T-cell (primary cell): ENCODE measurements at places on chromosomes 6 and 20. TPM values are rescaled to one million over a fixed set of nuclear protein-coding genes. Genes with fewer than 3 reads are reported as not detected.

GRCh38 chr6:133768656-133769295 lies 120.1 kb upstream of the TCF21 start:
- H3K36me3 ChIP-seq, result no peaks in the 10 kb centered on the region
- H3K27ac ChIP-seq, result no peak overlapping the region
- DNase-seq, result no peak
- no peak overlapping the region for H3K4me3 ChIP-seq

Gene HSPA12B
- total RNA-seq, result not detected

Gene GCM1
- not detected for total RNA-seq

GRCh38 chr20:858011-858410 lies 24.5 kb downstream of the FAM110A start:
- DNase-seq, result no peak
- no peaks in the 10 kb centered on the region for H3K27me3 ChIP-seq
- no peak overlapping the region for H3K27ac ChIP-seq
- H3K4me1 ChIP-seq, result peaks cover 46% of the 10 kb centered on the region
- H3K36me3 ChIP-seq, result no peaks in the 10 kb centered on the region

DNA sequence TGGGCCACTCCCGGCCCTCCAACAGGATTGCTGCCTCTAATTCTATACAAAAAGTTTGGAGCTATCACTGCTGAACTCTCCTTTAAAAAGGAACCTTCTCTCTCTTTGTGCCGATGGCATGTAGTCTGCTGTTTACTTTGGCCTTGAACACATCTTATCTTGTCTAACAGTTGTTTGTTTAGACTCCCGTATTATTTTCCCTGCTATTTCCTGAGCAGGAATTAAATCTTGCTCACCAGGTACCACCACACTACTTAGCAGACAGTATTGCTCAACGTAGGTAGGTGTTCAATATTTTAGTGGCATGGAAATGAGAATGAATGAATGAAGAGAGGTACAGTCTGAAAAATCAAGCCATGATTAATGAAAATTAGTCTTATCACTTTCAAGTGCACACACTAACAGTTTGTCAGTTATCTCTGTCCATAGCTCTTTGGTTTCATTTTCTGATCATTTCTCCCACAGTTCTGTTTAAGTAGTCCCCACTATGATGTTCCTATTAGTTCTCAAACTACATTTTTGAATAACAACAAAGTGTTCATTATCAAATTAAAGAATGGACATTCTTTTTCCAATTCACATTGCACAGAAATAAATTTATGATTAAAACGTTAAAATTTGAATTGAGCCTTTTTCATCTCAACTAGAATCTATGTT lies 6.8 kb upstream of the HEY2 start:
- H3K36me3 ChIP-seq, result no peaks in the 10 kb centered on the region
- H3K4me1 ChIP-seq, result peaks cover 11% of the 10 kb centered on the region
- no peak overlapping the region for H3K27ac ChIP-seq
- H3K4me3 ChIP-seq, result no peak overlapping the region

DNA sequence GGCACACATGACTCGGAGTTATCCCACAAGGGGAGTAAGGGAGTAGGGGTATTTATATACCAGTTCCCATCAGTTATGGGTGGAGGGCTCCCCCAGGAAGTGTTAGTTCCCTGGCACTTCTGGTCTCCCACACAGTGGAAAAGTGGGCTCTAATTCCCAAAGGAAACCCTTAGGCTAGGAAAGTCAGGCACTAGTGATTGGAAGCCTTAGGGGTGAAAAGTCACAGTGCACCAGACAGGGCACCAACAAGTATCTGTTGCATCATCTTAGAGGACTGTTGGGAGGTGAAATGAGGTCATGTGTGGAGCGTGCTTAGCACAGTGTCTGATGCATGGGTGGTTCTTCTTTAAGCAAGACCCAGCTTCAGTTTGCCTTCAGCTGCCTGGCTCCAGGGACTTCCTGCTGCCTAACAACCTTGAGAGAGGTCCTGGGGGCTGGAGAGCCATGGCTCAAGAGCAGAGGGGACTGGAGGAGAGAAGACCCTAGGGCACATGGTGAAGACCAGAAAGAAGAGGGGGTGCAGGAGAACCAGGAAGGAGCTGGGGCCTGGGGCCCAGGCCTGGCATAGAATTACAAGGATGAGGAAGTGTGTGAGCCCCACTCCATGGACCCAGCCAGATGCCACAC lies 7.5 kb upstream of the FOXP4 start:
- no peak overlapping the region for H3K4me3 ChIP-seq
- H3K36me3 ChIP-seq, result no peaks in the 10 kb centered on the region

DNA sequence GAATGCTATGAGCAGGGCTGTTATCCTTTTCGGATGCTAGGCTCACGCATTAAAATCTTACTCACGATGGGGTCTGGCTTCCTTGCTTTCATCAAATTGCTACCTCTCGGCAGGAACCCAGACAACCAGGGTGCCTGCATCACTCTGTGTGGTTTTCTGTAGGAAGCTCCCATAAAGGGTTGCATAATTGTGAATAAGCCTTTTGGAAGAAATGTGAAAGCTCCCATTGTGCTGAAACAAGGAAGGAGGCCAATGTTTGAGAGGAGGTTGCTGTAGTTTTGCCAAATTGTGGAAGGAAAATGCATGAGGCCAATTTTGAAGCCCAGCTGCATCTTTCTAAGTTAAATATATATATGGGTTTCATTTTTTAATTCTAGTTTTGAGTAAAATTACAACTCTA lies 615.5 kb downstream of the C6orf118 start:
- H3K4me3 ChIP-seq, result no peak overlapping the region
- no peaks in the 10 kb centered on the region for H3K27me3 ChIP-seq
- H3K4me1 ChIP-seq, result no peaks in the 10 kb centered on the region
- DNase-seq, result no peak
- H3K36me3 ChIP-seq, result no peaks in the 10 kb centered on the region
- no peak overlapping the region for H3K27ac ChIP-seq

- no peak for DNase-seq
- no peaks in the 10 kb centered on the region for H3K4me1 ChIP-seq
- H3K27ac ChIP-seq, result no peak overlapping the region
- H3K4me3 ChIP-seq, result no peak overlapping the region
- H3K27me3 ChIP-seq, result no peaks in the 10 kb centered on the region
- H3K36me3 ChIP-seq, result peaks cover 4% of the 10 kb centered on the region
Measured at GRCh38 chr6:160111806-160112205, 9.8 kb upstream of the SLC22A1 start.

DNA sequence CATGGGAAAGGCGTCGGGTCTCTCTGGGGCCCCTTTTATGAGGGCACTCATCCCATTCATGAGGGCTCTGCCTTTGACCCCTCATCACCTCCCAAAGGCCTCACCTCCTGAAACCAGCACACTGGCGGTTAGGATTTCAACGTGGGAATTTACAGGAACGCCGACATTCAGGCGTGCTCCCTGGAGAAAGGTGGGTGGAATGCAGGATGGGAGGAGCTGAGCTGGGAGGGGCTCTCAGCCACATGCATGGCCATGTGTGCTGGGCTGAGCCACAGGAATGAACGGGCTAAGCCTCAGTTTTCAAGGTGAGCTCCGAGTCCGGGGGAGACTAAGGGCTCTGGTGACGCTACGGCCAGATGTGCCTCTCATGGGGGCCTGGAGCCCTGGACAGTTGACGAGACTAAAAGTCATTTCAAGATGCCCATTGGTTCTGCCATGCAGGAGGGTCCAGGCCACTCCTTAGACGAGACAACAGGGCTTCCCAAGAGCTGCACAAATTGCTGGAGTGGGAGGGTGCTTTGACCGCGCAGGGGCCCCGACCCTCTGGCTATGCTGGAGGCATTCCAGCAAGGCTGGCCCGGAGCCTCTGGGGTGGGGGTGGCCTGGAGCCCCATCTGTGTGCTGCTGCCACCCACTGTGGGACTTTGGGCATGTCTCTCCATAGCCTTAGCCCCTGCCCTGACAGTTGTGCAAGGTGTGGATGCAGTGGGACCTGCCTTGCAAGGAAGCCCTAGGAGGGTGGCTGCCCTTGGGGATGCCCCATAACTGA lies 3.8 kb upstream of the ARFGAP1 start:
- DNase-seq, result no peak
- H3K4me1 ChIP-seq, result peaks cover 16% of the 10 kb centered on the region
- H3K36me3 ChIP-seq, result no peaks in the 10 kb centered on the region
- H3K27me3 ChIP-seq, result peaks cover 38% of the 10 kb centered on the region

- no peaks in the 10 kb centered on the region for H3K27me3 ChIP-seq
- H3K36me3 ChIP-seq, result no peaks in the 10 kb centered on the region
- no peak for DNase-seq
- H3K4me3 ChIP-seq, result no peak overlapping the region
- H3K27ac ChIP-seq, result no peak overlapping the region
Measured at GRCh38 chr6:74755778-74756177, 450.1 kb downstream of the COL12A1 start.

Gene ECT2L
- not detected for total RNA-seq

Gene EPHA7
- not detected for total RNA-seq

- no peaks in the 10 kb centered on the region for H3K4me1 ChIP-seq
- no peaks in the 10 kb centered on the region for H3K27me3 ChIP-seq
- H3K27ac ChIP-seq, result no peak overlapping the region
- H3K36me3 ChIP-seq, result no peaks in the 10 kb centered on the region
- no peak overlapping the region for H3K4me3 ChIP-seq
Measured at GRCh38 chr6:133184798-133185372, 56.3 kb upstream of the EYA4 start.

GRCh38 chr20:39795401-39796272 lies 833.5 kb downstream of the DHX35 start:
- no peaks in the 10 kb centered on the region for H3K27me3 ChIP-seq
- no peaks in the 10 kb centered on the region for H3K4me1 ChIP-seq
- H3K27ac ChIP-seq, result no peak overlapping the region
- no peak overlapping the region for H3K4me3 ChIP-seq

Gene ERVFRD-1
- not detected for total RNA-seq

Gene LY86
- 2.5 TPM for total RNA-seq

GRCh38 chr20:63610581-63611435 lies 16.1 kb downstream of the GMEB2 start:
- no peak overlapping the region for H3K27ac ChIP-seq
- peaks cover 16% of the 10 kb centered on the region for H3K36me3 ChIP-seq
- DNase-seq, result no peak
- no peak overlapping the region for H3K4me3 ChIP-seq
- no peaks in the 10 kb centered on the region for H3K27me3 ChIP-seq

Gene KHDC3L
- not detected for total RNA-seq

Gene RFX6
- not detected for total RNA-seq

DNA sequence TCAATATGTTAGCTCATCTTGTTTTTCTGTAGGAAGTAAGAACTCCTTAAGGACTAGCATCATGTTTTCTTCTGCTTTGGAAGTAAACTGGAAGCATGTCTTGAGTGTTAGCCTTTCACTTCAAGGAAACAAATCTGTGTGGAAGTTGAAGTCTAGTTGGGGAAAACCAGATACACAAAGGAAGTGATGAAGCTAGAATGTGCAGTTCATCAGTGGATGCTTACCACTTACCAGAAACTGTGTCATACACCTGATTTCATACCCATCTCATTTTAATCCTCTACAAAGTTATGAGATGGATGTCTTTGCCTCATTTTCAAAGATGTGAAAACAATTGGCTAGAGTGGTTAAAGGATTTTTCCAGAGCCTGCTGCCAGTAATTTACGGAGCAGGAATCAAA lies 75.8 kb downstream of the TMEM170B start:
- no peak for DNase-seq
- H3K4me1 ChIP-seq, result no peaks in the 10 kb centered on the region
- no peaks in the 10 kb centered on the region for H3K36me3 ChIP-seq
- H3K27ac ChIP-seq, result no peak overlapping the region

Gene LY6G5C
- 0.75 TPM for total RNA-seq

Gene GNL1
- total RNA-seq, result 72.9 TPM

DNA sequence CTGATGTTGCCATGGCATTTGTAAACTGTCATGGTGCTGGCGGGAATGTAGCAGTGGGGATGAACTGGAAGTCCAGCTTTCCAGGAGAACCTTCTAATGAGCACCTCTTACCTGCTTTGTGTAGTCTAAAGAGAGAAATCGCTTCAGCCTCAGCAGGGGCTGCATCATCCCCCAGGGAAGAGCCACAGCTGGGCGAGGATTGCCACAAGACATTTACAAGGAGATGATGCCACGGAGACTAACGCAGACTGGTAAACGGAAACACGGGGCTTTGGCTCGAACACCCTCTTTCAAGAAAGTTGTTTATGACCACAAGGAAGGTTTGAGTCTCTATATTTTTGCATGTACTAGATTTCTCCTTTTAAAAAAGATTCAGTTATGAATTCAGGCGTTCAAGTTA lies 72.9 kb downstream of the CDH26 start:
- H3K27me3 ChIP-seq, result peaks cover under 1% of the 10 kb centered on the region
- no peaks in the 10 kb centered on the region for H3K36me3 ChIP-seq
- H3K27ac ChIP-seq, result no peak overlapping the region
- no peak overlapping the region for H3K4me3 ChIP-seq
- H3K4me1 ChIP-seq, result no peaks in the 10 kb centered on the region

- H3K4me1 ChIP-seq, result no peaks in the 10 kb centered on the region
- no peak overlapping the region for H3K4me3 ChIP-seq
- no peaks in the 10 kb centered on the region for H3K27me3 ChIP-seq
- no peaks in the 10 kb centered on the region for H3K36me3 ChIP-seq
- no peak overlapping the region for H3K27ac ChIP-seq
Measured at GRCh38 chr6:79868098-79868722, 79.1 kb downstream of the ELOVL4 start.

DNA sequence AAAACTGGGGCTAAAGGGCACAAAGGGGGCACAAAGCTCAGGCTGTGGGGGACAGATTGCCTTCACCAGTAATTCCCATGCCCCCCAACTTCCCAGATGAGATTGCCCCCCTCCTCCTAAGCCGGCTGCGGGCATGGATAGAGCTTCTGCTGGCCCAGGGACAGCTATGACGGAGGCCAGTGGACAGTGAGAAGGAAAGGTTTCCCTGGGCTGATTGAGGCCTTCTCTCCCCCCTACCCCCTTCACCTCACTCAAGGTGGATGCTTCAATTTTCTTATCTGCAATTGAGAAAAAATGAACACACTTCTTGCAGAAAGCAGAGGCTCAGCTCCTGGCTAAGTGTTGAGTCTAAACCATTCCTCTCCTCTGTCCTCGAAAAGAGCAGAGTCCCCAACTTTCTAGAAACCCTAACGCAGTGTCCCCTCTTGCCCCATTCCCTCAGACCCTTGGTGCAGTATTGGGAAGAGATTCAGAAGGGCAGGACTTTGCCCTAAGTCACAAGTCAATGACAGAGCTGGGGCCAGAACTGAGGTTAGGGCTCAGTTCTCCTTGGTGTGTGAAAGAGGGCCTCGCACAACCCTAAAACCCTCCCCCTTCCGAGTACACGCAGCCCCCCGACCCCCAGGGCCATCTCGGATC lies 808 bp downstream of the SDC4 start:
- H3K27me3 ChIP-seq, result peaks cover 17% of the 10 kb centered on the region
- no peaks in the 10 kb centered on the region for H3K36me3 ChIP-seq
- peaks cover 15% of the 10 kb centered on the region for H3K4me1 ChIP-seq
- peak overlapping the region; percentile 61 for H3K4me3 ChIP-seq

- no peak overlapping the region for H3K27ac ChIP-seq
- H3K4me3 ChIP-seq, result no peak overlapping the region
- no peaks in the 10 kb centered on the region for H3K27me3 ChIP-seq
- H3K4me1 ChIP-seq, result no peaks in the 10 kb centered on the region
- H3K36me3 ChIP-seq, result no peaks in the 10 kb centered on the region
- no peak for DNase-seq
Measured at GRCh38 chr6:11604836-11605506, 67.4 kb downstream of the TMEM170B start.

- H3K27ac ChIP-seq, result no peak overlapping the region
- DNase-seq, result no peak
- H3K4me1 ChIP-seq, result peaks cover 6% of the 10 kb centered on the region
- peaks cover 37% of the 10 kb centered on the region for H3K27me3 ChIP-seq
- no peaks in the 10 kb centered on the region for H3K36me3 ChIP-seq
Measured at GRCh38 chr6:98848539-98849242, 14.3 kb downstream of the POU3F2 start.

- no peak overlapping the region for H3K27ac ChIP-seq
- H3K36me3 ChIP-seq, result no peaks in the 10 kb centered on the region
Measured at GRCh38 chr6:167409694-167410093, 84.8 kb downstream of the TTLL2 start.

Gene BPIFB2
- 0.16 TPM for total RNA-seq
